ENCODE measurements at places on chromosomes 5 and 9. TPM values are rescaled to one million over a fixed set of nuclear protein-coding genes. Genes with fewer than 3 reads are reported as not detected.

GRCh38 chr5:50646591-50646990 is 19.8 kb upstream of the PARP8 start:
- DNase-seq: no peak

DNA sequence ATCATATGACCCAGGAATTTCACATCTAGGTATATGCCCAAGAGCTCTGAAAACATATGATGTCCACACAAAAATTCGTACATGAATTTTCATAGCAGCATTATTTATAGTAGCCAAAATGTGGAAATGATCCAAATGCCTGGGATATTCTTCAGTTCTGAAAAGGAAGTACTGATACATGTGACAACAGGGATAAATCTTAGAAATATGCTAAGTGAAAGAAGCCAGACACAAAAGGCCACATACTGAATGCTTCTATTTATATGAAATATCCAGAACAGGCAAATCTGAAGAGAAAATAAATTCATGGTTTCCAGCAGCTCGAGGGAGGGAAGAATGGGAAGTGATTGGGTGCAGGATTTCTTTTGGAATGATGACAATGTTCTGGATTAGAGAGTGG is 16.8 kb upstream of the ZBTB43 start:
- DNase-seq: no peak

The XPA gene
- total RNA-seq: 10.9 TPM

The ANGPTL2 gene
- total RNA-seq: 4.9 TPM

DNA sequence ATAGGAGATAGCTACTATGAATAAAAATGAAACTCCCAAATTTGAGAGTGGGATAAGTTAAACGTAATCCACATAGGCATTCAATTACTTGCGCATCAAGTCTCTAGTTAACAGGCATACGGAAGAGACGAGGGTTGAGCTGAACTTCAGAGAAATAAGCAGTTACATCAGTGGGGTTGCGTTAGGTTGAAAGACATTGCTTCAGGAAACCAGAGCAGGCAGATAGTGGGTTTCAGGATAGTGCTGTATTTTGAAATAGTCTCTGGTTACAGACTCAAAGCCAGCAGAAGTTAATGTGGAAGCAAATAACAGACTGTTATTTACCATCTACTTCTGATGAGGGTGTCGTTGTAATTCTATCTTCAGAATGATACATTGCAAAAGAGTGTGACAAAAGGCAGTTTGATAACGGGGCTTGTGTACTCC is 533.4 kb downstream of the PDE4D start:
- no peak for DNase-seq

The PCDHB2 gene
- total RNA-seq: 5.8 TPM

GRCh38 chr9:522658-523057 is 308.0 kb downstream of the DOCK8 start:
- DNase-seq: no peak

The IFNE gene
- total RNA-seq: 0.34 TPM

The ELAVL2 gene
- total RNA-seq: 0.68 TPM

DNA sequence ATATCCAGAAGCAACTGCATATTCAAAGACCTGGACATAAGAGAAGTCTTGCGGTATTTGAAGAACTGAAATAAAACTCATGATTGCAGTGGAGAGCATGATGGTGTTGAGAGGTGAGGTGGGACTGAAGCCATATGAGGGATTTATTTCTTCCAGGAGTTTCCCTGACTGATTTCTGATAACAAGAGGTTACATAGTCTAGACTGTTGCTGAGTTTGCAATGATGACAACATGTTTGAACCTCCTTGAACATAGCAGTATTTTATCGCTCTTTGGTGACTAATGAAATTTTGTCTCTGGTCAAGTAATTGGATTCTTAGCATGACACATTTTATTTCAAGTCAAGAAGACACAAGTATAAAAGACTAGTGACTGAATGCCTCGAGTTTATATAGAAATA is 61.8 kb downstream of the ACTBL2 start:
- DNase-seq: no peak

DNA sequence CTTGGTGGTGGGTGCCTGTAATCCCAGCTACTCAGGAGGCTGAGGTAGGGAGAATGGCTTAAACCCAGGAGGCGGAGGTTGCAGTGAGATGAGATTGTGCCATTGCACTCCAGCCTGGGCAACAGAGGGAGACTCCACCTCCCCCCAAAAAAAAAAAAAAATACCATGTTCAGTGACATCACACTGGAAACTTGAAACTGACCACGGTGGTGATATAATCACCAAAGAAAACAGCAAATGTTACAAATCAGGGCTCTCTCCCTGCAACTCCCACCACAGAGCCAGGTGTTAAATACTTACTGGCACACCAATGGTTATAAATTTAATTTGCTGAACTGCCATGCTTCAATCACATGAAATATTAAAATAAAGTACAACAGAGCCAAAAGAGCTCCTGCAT is 81.4 kb downstream of the ZNF608 start:
- no peak for DNase-seq

- DNase-seq: no peak
Observed at GRCh38 chr9:18384066-18384465, 89.9 kb upstream of the ADAMTSL1 start.

DNA sequence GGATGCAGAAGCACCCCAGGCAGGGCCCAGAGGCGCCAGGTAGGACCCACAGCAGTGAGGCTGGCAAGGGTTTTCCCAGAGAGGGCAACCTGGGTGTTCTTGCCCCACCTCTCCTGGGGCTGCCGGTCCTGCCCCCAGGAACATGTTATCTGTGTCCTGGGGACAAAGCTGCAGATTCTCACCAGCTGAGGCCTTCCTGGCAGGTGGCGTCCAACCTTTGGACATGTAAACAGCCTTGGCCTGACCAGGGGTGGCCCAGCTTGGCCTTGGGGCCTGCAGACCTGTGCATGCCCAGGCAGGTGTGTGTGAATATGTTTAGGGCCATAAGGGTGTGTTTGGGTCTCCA is 101.8 kb upstream of the LARP1 start:
- no peak for DNase-seq

GRCh38 chr9:93668261-93668871 is 92.0 kb downstream of the PHF2 start:
- DNase-seq: no peak

DNA sequence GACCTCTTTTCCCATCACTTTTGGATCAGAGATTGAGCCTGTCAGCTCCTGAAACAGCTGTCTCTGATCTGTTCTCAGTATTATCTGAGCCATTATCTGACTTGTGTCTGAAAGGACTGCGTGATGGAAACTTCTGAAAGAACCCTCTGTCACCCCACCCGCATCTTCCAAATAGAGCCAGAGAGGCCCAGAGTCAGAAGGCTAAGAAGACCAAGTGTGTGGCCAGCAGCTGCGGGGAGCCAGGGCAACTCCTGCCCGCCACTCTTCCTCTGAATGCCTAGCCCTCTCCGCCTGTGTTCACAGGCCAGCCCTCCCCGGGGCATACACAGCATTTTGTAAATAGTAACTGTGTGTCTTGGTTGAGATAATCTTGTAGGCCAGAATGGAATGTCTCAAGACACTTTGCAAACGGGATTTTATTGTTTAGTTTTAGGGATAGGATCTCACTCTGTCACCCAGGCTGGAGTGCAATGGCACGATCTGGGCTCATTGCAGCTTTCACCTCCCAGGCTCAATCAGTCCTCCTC is 92.7 kb downstream of the AOPEP start:
- DNase-seq: no peak

GRCh38 chr5:107919969-107920368 is 249.2 kb upstream of the EFNA5 start:
- no peak for DNase-seq

The UNC13B gene
- total RNA-seq: 30.1 TPM

- no peak for DNase-seq
Observed at GRCh38 chr5:139468421-139468931, 2.3 kb upstream of the SMIM33 start.

The GABRA1 gene
- not detected for total RNA-seq

- no peak for DNase-seq
Observed at GRCh38 chr9:136656183-136656738, 6.5 kb upstream of the EGFL7 start.

The PCDHA9 gene
- total RNA-seq: under 0.01 TPM

The ZBED3 gene
- 6.0 TPM for total RNA-seq

- no peak for DNase-seq
Observed at GRCh38 chr5:89004379-89004778, 121.4 kb upstream of the MEF2C start.

DNA sequence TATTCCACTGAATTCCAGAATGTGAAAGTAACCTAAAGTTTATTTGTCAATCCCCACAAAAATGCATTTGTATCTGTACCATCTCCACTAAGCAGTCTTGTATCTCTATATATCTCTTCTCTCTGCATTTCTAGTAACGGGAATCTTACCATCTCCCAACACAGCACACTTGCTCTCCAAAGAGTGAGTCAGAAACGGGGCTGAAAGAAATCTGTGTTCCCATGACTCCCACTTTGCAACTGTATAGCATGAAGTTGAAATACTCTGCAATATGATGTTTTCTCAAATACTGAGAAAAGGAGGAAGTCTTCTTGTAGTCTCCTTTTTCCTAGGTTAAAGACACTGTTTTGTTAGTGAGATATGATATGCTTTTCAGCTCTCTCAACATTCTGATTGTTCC is 848.8 kb upstream of the ACO1 start:
- no peak for DNase-seq

- DNase-seq: no peak
Observed at GRCh38 chr5:131198625-131199024, 27.9 kb downstream of the LYRM7 start.

The IL33 gene
- 0.68 TPM for total RNA-seq

The CCL27 gene
- total RNA-seq: not detected

DNA sequence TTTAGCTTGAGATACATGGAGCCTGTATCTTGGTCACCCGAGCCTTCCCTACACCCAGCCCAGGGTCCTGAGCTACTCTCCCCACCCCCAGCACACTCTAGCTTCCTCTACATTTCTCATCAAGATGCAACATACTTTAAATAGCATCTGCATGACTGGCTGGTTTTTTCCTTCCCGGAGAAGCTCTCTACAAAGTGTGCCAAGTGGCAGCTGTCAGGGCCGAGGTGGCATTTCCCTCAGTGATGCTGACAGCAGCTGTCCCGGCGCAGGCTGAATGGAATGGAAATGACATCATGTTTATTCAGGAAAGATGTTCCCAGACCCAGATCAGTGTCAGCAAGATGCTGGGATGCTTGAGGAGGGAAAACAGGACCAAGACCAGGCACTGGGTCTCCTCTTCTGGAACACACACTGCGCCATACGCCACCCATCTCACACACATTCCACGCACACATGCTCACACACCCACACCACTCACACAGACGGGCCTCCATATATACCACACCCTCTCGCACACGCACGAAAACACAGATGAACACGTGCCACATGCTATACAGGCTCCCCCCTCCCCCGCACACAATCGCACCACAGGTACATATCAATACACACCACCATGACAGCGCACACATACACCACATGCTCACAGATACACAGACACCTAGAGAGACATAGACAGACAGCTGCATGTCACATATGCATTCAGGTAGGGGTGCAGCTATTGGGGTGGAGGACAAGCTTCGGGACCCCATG is 67.8 kb downstream of the LHX2 start:
- no peak for DNase-seq

- DNase-seq: no peak
Observed at GRCh38 chr9:124010665-124011321, 775 bp upstream of the LHX2 start.

- DNase-seq: no peak
Observed at GRCh38 chr9:99264070-99264680, 42.1 kb downstream of the SEC61B start.

DNA sequence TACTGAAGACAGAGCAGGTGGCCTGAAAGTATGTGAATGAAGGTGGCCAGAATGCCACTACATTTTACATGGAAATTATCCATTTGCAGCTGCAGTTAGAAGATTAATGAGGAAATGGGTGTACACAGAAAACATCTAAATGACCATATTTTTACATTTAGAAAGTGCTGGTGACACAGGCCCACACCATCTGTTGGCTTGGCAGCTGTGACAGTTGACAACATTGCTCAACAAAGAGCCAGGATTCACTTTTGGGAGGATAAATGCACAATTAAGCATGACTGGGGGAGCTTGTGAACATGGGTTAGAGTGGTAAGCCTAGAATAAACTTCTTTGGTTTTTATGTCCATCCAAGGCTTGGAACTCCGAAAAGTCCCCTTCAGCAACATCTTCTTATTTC is 360.5 kb downstream of the KCTD16 start:
- no peak for DNase-seq

DNA sequence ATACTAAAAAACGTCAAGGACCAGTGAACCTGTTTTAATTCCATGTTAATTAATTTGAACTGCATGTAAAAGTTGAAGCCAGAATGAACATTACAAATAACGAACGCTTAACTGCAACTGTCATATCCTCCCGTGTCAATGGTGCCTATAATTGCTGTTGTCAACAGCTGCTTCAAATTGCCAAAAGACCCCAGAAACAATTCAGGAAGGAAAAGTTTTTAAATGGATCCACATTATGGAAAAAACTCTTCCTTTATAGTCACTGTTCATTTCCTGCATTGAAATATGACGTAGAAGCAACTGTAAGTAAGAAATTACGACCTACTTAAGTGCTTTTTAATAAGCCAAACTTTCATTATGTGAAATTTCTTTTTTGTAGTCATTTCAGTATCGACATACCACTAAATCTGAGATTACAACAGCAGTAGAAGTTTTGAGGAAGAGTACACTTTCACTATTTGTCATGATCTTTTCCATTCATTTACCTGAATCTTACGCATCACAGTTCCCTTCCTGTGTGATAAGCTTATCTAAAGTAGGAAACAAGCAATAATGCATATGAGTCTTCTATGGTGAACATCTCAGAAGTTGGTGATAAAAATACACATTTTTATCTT is 37.8 kb downstream of the MEF2C start:
- no peak for DNase-seq

DNA sequence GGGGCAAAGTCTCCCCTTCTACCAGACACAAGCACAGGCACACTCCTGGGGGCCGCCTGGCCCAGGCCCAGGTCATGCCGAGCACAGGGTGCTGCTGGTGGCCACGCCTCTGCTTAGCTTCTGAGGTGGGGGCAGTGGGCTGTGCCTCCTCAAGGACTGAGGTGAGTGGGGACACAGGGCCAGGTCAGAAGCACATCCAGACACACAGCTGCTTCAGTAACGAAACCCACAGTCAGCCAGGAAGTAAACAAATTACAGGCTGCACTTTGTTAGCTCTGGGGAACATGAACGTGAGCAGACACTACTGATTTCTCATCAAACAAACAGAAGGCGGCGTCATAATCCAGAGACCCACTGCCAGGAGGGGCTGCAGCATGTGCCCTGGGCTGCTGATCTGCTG is 192.4 kb downstream of the HSPA4 start:
- DNase-seq: no peak

DNA sequence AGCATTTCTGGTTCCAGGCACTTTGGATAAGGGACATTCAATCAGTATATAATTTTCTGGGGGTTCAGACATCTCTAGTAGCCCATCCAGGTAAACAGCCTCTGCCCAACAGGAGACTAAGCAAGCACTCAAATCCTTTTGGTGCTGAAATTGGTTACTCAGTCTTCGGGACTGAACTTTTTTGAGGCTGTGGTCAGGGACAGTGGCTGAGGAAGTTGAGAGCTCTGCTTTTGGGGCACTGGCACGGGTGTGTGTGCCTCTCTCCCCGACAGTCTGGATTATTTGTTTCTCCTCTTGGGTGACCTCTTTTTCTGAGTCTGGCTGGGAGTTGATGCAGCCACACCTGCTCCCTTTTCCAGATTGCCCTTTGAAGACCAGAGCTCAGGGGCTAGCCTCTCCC is 47.6 kb downstream of the ACER2 start:
- no peak for DNase-seq
